ENCODE measurements at places on chromosomes 5 and 9.

DNA sequence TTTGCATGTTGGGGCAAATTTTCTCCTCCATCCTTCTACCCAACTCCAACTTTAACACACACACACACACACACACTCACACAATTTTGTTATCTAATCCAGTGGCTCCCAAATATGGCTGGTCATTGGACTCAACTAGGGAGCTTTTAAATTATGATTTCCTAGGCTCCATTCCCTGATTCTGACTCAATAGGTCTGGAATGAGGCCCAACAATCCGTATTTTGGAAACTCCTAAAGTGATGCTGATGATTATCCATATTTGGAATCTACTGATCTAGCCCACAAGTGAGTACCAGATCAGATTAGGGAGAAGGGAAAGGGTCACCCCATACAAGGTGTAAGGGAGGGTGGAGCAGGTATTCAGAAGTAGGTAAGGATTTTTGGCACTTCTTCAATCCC lies 309.7 kb downstream of the TLE1 start:
- H3K36me3 ChIP-seq: no peaks in the 10 kb centered on the region
- H3K4me3 ChIP-seq: no peak overlapping the region
- DNase-seq: no peak
- no peak overlapping the region for H3K27ac ChIP-seq
- no peaks in the 10 kb centered on the region for H3K27me3 ChIP-seq

GRCh38 chr5:158466191-158466590 lies 607.2 kb upstream of the CLINT1 start:
- no peak for DNase-seq
- H3K27me3 ChIP-seq: no peaks in the 10 kb centered on the region
- no peak overlapping the region for H3K4me3 ChIP-seq
- H3K36me3 ChIP-seq: no peaks in the 10 kb centered on the region
- peaks cover 22% of the 10 kb centered on the region for H3K4me1 ChIP-seq

DNA sequence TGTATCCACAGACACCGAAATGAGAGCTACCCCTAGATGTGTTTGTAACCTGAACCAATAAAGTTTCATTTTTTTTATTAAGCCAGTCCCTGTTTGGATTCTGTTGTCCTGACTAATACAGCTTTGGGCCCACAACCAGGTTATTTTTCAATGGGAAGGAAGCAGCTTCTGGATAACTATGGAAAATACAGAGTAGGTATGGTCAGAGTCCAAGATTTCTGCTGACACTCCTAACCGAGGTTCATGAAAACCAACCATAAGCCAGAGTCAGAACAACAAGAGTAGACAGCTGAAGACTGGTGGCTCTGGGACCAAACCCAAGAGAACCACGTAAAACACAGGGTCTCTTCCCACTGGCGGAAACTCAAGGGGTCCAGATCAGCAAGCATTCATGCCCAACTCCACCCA lies 10.8 kb downstream of the KLF9 start:
- no peak overlapping the region for H3K27ac ChIP-seq
- no peaks in the 10 kb centered on the region for H3K27me3 ChIP-seq
- H3K4me3 ChIP-seq: no peak overlapping the region
- peaks cover 100% of the 10 kb centered on the region for H3K4me1 ChIP-seq
- peaks cover 8% of the 10 kb centered on the region for H3K36me3 ChIP-seq

GRCh38 chr5:82045554-82046275 lies 73.9 kb downstream of the ATG10 start:
- H3K27me3 ChIP-seq: no peaks in the 10 kb centered on the region
- no peaks in the 10 kb centered on the region for H3K4me1 ChIP-seq
- H3K4me3 ChIP-seq: no peak overlapping the region
- no peak overlapping the region for H3K27ac ChIP-seq

GRCh38 chr5:120507800-120508463 lies 43.8 kb downstream of the PRR16 start:
- no peaks in the 10 kb centered on the region for H3K36me3 ChIP-seq
- H3K4me3 ChIP-seq: no peak overlapping the region
- H3K27ac ChIP-seq: no peak overlapping the region
- no peaks in the 10 kb centered on the region for H3K27me3 ChIP-seq

DNA sequence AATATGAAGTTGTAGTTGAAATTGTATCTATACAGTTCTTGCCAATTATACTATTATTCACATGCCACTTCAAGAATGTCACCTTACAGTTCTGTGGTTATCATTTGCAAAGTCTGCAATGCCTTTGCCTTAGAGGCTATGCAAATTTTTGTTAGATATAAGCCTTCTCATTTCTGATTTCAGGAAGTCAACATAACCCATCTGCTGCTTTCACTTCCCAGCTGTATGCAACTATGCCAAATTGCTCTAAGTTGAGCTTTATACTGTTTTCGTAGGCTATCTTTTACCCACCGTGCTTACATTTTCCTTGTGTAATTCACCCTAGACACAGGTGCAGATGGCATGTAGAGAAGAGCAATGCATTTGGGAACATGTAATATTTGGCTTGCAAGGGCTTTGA lies 1083.0 kb downstream of the CDH9 start:
- no peaks in the 10 kb centered on the region for H3K4me1 ChIP-seq
- H3K36me3 ChIP-seq: no peaks in the 10 kb centered on the region
- no peaks in the 10 kb centered on the region for H3K27me3 ChIP-seq
- H3K4me3 ChIP-seq: no peak overlapping the region
- no peak overlapping the region for H3K27ac ChIP-seq

DNA sequence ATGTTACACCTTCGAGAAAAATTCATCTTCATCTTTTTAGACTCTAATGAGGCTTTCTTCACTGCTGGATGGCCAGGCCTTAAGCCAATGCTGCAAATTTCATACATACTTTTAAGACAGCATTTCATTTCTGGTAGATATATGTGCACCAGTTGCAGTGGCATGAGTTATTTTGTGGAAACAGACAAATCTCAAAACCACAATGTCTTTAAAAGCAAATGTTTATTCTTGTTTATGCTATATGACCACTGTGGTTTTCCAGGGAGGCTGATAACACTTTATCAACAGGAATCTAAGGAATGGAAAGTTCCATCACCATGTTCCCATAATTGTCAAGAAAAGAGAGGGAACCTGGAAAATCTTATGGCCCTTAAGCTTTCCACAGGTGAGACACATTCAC lies 27.7 kb downstream of the CDH9 start:
- no peak for DNase-seq
- H3K4me1 ChIP-seq: no peaks in the 10 kb centered on the region
- no peaks in the 10 kb centered on the region for H3K27me3 ChIP-seq
- H3K36me3 ChIP-seq: no peaks in the 10 kb centered on the region

DNA sequence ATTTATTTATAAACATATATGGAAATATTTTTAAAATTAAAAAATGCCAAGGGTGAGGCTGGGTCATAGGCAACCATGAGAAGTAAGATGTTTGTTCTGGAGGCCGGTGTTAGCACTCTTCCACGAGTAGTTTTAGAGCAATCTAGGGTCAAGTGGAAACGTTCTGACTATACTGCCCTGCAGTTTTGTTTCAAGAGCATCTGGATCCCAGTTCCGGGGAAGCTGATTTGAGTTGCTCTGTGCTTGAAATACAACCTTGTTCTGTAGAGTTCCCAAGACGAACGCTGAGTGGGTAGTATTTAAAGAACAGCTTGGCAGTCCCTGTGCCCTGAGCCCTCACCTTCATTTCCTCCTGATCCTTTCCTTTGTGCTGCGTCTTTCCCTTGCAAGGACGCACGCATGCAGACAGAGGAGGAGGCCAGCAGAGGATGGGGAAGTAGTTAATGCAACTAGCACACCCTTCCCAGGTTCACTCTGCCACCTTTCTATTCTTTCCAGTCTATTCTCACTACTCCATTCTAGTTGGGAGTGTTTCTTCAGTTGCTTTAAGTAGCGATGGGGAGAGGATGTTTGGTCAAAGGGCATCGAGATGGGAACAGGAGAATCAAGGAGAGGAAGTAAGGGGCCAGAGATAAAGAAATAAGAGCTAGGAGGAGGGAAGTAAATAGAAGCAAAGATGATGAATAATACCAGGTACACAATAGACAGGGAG lies 68.3 kb upstream of the ZSWIM6 start:
- H3K27ac ChIP-seq: peak overlapping the region; percentile 46

DNA sequence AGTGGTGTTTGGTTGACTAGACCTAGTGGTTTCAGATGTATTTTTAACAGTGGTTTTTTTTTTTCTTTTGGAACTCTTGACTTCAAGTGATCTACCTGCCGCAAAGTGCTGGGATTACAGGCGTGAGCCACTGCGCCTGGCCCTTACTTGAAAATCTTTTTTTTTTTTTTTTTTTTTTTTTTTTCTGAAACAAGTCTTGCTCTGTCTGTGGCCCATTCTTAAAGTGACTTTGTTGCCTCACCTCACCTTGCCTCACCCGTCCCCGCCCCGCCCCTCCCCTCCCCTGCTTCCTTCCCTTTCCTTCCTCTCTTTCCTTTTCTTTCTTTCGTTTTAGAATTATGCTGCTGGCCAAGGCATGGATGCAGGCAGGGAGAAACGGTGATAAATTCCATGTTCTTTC lies 26.0 kb downstream of the GPBP1 start:
- H3K27me3 ChIP-seq: no peaks in the 10 kb centered on the region
- H3K4me1 ChIP-seq: peaks cover 47% of the 10 kb centered on the region
- peaks cover 13% of the 10 kb centered on the region for H3K36me3 ChIP-seq
- DNase-seq: peak; percentile 51
- no peak overlapping the region for H3K27ac ChIP-seq

GRCh38 chr9:95644377-95644776 lies 127.6 kb upstream of the PTCH1 start:
- H3K4me3 ChIP-seq: no peak overlapping the region
- no peaks in the 10 kb centered on the region for H3K27me3 ChIP-seq
- no peaks in the 10 kb centered on the region for H3K36me3 ChIP-seq
- no peak for DNase-seq
- no peaks in the 10 kb centered on the region for H3K4me1 ChIP-seq
- H3K27ac ChIP-seq: no peak overlapping the region

- H3K27ac ChIP-seq: no peak overlapping the region
- no peaks in the 10 kb centered on the region for H3K36me3 ChIP-seq
- no peaks in the 10 kb centered on the region for H3K27me3 ChIP-seq
- DNase-seq: no peak
Observed at GRCh38 chr5:65819905-65820240, 97.9 kb downstream of the NLN start.

GRCh38 chr9:90433398-90433941 lies 209.2 kb downstream of the DIRAS2 start:
- no peaks in the 10 kb centered on the region for H3K4me1 ChIP-seq
- H3K27me3 ChIP-seq: peaks cover 4% of the 10 kb centered on the region
- H3K4me3 ChIP-seq: no peak overlapping the region
- H3K27ac ChIP-seq: peak overlapping the region; percentile 57
- H3K36me3 ChIP-seq: no peaks in the 10 kb centered on the region
- DNase-seq: peak; percentile 89

DNA sequence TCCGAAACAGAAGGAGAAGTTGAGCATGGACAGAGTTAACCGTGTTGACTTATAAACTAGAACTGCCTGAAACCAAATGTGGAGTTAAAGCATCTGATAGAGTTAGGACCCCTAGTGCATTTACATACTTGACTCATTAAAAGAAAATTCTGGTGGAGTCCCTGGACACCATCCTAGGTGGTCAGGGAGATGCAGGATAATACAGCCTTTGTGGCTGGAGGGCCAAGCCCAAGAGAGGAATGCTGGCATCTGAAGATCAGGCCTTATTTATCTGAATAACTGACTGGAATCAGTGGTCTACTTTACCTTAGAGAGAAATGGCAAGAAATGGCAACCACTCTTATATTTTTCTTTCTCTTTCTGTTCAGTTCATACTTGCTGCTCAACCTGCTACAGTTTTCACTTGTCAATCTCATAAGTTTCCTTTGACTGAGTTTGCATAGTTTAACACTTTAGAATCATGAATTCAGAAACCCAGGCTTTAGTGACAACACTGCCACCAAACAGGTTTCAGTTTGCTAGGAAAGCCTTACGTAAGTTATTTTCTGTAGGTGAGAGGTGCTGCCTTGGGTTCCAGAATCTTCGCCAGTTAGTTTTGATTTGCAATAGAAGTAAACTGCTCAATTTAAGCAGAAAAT lies 10.2 kb downstream of the CMYA5 start:
- no peak overlapping the region for H3K27ac ChIP-seq
- H3K4me3 ChIP-seq: no peak overlapping the region
- no peaks in the 10 kb centered on the region for H3K4me1 ChIP-seq
- no peaks in the 10 kb centered on the region for H3K36me3 ChIP-seq

- H3K36me3 ChIP-seq: peaks cover 58% of the 10 kb centered on the region
- peaks cover 62% of the 10 kb centered on the region for H3K4me1 ChIP-seq
- no peak for DNase-seq
- H3K27ac ChIP-seq: no peak overlapping the region
- peak overlapping the region; percentile 92 for H3K4me3 ChIP-seq
- no peaks in the 10 kb centered on the region for H3K27me3 ChIP-seq
Observed at GRCh38 chr9:125238915-125239446, 2.2 kb downstream of the HSPA5 start.

DNA sequence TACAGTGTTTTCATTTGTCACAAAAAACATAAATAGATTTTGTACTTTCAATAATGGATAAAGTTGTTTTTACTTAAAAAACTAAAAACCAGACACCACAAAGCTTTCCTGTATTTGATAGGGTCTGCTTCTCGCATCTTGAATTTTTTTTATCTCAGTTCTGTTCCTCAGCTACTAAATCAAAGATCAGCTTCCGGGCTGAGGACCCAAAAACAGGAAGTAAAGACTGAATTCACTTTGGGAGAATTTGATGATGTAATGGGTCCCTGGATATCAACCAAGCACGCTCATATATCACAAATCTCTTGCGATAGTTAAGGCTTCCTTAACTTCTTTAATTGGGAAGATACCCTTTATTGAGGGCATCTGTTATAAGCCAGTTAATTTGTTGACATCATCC lies 24.1 kb downstream of the ITK start:
- no peaks in the 10 kb centered on the region for H3K36me3 ChIP-seq
- DNase-seq: no peak
- H3K4me3 ChIP-seq: no peak overlapping the region
- H3K27me3 ChIP-seq: no peaks in the 10 kb centered on the region

- DNase-seq: peak; percentile 56
Observed at GRCh38 chr9:111253742-111254437, 76.1 kb downstream of the OR2K2 start.

DNA sequence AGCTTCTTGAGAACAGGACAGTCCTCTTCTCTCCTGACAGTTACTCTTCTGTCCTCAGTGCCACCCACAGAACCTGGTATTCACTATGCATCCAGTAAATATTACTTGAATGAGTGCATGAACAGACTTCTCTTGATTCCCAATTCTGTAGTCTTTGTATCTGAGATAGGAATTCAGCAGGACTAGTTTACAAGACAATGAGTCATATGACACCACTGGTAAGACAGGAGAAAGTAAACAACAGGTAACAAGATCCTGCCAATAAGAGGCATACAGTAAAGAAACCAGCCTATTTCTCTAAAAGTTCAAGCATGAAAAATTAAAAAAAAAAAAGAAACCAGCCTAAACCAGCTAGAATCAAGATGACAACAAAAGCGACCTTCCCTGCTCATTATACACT lies 6.2 kb downstream of the ZNF883 start:
- no peaks in the 10 kb centered on the region for H3K4me1 ChIP-seq
- H3K27me3 ChIP-seq: no peaks in the 10 kb centered on the region
- H3K36me3 ChIP-seq: no peaks in the 10 kb centered on the region

All from lower lobe of right lung (tissue), 2 donors.